Nucleus accumbens (tissue), 56 donors: ENCODE measurements at places on chromosomes 16 and 17.
A peak's percentile ranks its signal among the peaks of the same experiment; 100 is the strongest.

- DNase-seq: no peak
Measured at GRCh38 chr16:78176435-78176834, 77.0 kb downstream of the WWOX start.

DNA sequence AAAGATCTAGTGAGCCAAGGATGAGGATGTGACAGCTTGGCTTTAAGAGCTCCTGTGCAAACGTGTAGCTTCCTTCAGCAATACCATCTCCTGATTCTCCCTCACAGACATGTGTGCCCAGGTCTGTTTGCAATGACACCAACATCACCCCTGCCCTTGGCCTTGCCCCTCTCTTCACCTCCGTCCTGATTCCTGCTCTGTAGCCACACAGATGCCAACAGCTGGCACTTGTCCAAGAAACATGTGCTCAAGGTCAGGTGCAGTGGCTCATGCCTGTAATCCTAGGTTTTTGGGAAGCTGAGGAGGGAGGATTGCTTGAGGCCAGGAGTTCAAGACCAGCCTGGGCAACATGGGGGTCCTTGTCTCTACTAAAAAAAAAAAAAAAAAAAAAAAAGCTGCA is 103.8 kb upstream of the CRHR1 start:
- DNase-seq: no peak

DNA sequence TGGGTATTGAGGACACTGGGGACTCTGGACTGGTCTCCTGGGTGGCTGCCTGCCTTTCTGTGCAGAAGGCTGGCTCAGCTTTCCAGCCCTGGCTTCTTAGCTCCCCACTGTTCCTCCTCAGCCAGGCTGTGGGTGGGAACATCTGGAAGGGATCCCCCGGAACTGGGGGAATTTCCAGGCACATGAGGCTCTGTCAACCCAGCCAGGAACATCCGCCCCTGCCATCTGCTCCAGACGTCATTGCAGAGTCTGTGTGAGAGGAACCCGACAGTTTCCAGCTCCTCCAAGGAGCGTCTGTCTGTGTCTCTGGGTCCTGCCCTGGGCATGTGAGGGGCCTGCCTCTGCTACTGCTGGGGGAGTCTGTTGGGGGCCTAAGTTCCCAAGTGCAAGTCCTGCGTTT is 36.2 kb upstream of the CRHR1 start:
- DNase-seq: no peak

- DNase-seq: no peak
Measured at GRCh38 chr16:24988593-24989338, 26.4 kb downstream of the ARHGAP17 start.

DNA sequence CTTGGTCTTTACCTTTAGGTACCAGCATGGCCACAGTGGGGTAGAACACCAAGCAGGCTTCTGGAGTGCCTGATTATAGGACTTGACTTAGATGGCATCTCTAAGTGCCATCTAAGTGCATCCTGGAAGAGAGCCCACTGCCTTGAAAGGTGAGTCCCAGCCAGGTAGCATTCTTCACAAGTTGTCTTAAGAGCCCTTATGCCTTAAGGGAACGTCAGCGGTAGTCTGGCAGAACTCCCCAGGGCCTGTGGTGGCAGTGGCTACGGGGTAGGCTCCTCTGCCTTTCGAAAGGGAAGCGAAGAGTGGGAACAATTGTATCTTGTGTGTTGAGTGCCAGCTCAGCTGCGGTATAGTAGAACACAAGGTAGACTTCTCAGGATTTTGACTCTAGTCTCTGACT is 549.0 kb downstream of the HS3ST4 start:
- DNase-seq: no peak

- DNase-seq: no peak
Measured at GRCh38 chr17:39739885-39740356, 2.2 kb downstream of the GRB7 start.

DNA sequence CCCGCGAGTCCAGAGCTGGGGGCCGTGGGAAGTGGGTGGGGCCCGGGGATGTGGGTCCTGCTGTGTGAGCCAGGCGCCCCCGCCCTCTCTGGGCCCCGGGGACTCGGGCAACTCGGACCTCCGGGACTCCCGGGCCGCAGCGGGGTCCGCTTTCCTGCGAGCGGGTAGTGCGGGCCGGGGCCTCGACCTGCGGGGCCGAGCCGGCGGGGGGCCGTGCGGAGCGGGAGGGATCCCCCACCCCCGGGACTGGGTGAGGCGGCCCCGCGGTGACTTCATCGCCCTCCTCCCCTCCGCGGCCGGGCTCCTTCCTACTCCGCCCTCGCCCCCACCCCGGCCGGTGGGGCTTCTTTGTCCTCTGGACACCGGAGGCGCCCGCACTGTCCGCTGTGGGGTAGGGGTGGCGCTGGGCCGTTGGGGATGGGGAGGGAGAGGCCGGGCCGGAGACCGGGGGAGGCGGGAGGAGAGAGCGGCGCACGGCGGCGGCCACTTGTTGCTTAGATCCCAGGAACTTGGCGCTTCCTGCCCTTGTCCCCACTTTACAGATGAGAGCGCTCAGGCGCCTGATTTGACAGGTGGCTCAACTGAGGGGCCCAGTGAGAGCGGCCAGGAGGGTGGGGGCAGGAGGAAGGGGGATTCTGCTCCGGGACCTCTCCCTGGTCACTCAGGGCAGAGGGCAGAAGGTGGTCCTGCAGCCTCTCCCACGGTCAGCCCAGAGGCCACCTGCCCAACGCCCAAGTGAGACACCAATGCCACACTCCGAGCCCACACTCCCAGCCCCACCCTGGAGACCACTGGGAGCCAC is 874 bp downstream of the CMTM3 start:
- no peak for DNase-seq

- no peak for DNase-seq
Measured at GRCh38 chr16:4654011-4654963, 29.7 kb downstream of the MGRN1 start.

- no peak for DNase-seq
Measured at GRCh38 chr16:80862160-80862705, 57.8 kb upstream of the CDYL2 start.

- DNase-seq: no peak
Measured at GRCh38 chr17:82435103-82435502, 15.4 kb downstream of the CYBC1 start.

DNA sequence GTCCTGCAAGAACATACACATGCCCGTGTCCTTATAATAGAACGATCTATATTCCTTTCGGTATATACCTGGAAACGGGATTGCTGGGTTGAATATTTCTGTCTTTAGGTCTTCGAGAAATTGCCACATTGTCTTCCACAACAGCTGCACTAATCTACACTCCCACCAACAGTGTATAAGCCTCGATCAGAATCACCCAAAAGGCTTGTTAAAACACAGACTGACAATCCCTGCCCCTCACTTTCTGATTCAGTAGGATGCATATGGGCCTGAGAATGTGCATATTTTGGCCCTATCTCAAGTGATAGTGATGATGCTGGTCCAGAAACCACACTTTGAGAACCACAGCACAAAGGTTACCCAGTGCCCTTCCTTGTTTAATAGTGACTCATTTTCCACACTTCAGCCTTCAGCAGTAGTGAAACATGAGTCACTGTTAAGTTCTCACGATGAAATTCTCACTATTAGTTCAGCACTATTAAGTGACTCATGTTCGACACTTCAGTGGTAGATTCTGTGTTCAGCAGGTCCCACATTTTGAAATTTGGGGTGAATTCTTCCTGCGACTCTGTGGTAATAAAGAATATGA is 215.6 kb downstream of the GRIN2A start:
- no peak for DNase-seq

DNA sequence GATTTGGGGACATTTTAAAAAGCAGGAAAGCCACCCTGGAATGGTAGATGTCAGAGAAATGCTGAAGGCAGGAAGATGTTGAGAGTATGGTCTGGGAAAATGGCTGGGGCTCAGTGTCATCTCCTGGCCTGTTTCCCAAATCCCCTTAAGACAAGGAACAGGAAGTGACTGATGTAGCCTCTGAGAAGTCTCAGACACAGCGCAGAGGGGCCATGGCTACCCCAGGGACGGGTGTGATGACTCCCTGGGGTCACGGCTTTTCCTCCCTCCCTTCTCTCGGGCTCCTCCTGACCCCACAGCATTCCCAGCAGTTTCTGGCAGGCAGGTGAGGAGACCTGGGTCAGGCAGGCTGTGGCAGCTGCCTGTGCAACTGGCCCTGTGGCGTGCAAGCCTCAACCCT is 45.4 kb downstream of the RAP1GAP2 start:
- no peak for DNase-seq

GRCh38 chr17:27233059-27233458 is 60.9 kb upstream of the WSB1 start:
- no peak for DNase-seq

DNA sequence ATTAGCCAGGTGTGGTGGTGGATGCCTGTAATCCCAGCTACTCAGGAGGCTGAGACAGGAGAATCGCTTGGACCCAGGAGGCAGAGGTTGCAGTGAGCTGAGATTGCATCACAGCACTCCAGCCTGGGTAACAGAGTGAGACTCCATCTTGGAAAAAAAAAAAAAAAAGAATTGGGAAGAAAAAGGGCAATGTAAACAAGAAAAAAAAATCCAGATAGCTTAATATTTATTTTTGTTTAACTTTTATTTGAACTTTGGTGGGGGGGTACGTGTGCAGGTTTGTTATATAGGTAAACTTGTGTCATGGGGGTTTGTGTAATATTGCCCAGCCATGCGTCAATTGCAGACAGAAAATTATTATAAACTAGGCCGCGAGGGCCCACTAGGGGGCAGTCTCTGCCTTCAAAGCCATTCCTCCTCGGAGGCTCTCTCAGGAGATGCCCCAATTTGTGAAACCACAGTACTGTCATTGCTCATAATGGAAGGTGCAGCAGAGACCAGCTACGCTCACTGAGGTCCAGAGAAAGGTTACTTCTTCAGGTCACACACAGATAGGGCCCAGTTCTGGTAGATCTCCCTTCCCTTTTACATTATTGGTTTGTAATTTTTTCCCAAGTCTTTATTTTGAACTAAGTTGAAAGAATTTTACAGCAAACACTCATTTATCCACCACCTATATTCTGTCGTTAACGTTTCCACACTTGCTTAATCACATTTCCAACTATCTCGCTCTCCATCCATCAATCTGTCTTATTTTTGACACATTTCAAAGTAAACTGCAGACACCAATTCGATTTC is 206.2 kb downstream of the PRKCB start:
- peak; percentile 50 for DNase-seq

- peak; percentile 78 for DNase-seq
Measured at GRCh38 chr16:30921748-30922419, 1.5 kb upstream of the FBXL19 start.

- DNase-seq: no peak
Measured at GRCh38 chr17:9308069-9308468, 267.6 kb downstream of the STX8 start.

GRCh38 chr16:48330189-48330840 is 54.9 kb downstream of the SIAH1 start:
- no peak for DNase-seq

DNA sequence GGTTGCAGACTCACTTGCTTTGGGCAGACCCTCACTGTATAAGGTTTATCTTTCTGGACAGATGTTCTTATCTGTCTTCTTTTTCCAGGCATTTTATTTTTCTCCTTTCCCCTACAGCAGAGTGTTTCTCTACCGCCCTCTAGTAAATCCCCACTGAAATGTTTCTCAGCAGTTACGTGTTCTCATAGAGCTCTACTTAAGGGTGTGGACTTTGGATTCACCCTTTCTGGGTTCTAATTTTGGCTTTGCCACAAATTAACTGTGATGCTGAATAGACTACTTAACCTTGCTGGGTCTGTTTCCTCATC is 2.0 kb downstream of the ADAT1 start:
- no peak for DNase-seq

DNA sequence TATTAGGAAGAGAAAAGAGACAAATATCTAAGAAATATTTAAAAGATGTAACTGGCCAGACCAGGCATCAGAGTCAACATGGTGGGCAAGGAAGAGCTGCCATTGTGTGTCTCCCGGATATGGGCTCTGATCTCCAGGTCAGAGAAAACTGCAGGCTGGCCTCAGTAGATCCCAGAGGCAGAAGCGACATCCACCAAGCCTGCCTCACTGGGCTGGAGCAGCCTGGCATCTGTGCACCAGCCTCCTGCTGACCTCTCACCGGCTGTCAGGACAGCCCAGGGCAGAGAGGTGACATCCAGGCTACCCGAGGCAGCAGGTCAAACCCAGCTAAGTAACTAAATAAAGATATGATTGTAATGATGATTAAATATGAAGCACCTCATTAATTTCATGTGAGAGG is 162.8 kb upstream of the TNRC6C start:
- DNase-seq: no peak

DNA sequence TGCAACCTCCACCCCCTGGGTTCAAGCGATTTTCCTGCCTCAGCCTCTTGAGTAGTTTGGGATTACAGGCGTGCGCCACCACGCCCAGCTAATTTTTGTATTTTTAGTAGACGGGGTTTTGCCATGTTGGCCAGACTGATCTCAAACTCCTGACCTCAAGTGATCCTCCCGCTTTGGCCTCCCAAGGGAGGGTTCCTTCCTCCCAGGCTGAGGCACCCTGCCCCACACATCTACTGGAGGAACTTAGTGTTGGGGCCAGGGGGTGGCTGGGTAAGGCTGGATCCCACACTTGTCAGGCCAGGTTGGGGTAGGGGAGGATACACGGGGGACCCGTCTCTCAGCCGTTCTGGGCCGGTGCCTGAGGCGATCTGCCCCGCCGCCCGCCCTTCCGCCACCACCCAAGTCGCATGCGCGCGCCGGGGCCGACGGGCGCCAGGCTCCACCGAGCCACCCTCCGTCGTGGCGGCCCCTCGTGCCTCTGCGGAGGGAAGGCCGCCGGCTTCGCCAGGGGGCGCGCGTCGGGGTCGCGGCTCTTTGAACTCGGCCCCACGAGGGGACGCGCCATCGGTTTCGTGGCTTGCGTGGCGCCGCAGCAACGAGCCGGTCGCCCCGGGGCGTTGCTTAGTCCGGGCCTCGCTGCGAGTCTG is 15.9 kb downstream of the GRB7 start:
- DNase-seq: peak; percentile 55

- DNase-seq: no peak
Measured at GRCh38 chr16:82192665-82193064, 22.6 kb upstream of the MPHOSPH6 start.

- DNase-seq: no peak
Measured at GRCh38 chr17:7355053-7355452, at the start of gene TMEM95. TSS of gene TMEM95 (plus strand) at chr17:7355156. CDS start at chr17:7355205, 49 bp downstream.

DNA sequence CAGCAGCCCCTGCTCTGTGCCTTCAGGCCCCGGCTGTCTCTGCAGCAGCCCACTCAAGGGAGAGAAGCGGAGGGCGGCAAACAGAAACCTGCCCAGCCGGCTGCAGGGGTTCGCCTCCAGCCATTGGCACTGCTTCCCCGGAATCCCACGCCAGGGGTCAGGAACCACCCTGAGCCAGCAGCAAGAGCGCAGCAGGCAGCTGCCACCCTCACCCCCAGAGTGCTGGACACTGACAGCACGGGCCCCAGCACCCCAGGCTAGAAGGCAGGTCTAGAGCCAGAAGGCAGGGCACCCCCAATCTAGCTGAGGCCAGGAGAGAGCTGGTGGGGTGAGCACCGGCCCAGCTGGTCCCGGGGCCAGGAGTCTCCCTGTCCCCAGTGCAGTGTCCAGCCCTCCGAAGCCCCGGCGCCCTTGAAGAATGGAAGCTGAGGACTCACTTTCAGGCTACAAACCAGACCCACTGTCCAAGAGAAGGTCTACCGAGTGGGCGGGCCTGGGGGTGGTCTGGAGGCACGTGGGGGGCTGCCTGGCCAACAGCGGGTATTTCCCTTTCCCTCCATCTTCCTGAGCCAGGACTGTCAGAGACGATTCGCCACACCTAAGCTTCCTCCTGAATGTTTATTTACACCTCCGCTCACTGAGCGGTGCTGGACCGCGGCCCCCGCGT is 8.4 kb downstream of the UBALD2 start:
- no peak for DNase-seq
